Thoracic aorta (tissue), 2 donors: ENCODE measurements at places on chromosomes 7 and 10. TPM values are rescaled to one million over a fixed set of nuclear protein-coding genes. Genes with fewer than 3 reads are reported as not detected.

- H3K27ac ChIP-seq: no peak overlapping the region
- no peak overlapping the region for H3K4me3 ChIP-seq
- H3K27me3 ChIP-seq: no peaks in the 10 kb centered on the region
- DNase-seq: no peak
- H3K4me1 ChIP-seq: no peaks in the 10 kb centered on the region
Measured at GRCh38 chr7:105218215-105218614, 170.5 kb downstream of the SRPK2 start.

ZNF727 gene
- 5.0 TPM for total RNA-seq

DNA sequence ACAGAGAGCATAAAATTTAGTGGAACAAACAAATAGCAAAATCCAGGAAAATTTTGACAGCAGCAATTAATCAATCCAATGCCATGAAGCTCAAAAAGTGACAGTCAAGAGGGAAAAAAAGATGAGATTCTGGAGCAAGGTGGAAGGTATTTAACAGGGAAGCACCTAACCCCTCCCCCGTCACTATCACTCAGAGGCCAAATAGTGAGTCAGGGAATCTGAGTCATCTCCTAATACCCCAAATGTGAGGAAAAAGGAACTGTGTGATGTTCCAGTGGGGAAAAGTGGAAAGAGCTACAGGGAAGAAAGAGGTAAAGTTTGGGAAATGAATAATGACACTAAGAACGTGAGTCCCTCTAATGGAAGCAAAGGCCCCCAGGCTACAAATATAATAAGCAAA, 113.2 kb upstream of the PHF14 start:
- no peaks in the 10 kb centered on the region for H3K27me3 ChIP-seq
- DNase-seq: no peak
- H3K4me1 ChIP-seq: no peaks in the 10 kb centered on the region
- no peak overlapping the region for H3K4me3 ChIP-seq

ZWINT gene
- 0.78 TPM for total RNA-seq

PDZD7 gene
- 0.14 TPM for total RNA-seq

DNA sequence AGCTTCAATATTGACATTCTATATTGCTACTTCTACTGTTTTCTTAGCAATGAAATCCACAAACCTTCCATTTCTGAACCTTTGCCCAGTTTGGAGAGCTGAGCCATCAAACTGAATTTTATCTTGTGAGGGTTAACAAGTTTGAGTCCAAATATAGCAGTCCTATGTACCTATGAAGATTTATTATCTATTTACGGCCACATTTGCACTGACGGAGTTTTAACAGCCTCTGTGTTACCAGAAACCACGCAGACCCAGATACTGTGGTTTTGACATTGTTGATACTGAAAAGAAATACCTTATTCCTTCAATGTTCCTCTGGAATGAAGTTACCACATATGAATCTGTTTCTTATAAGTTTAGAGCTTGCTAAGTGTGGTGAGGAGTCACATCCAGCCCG, 172.6 kb downstream of the FGFR2 start:
- no peaks in the 10 kb centered on the region for H3K36me3 ChIP-seq
- no peaks in the 10 kb centered on the region for H3K4me1 ChIP-seq
- no peak for DNase-seq
- no peaks in the 10 kb centered on the region for H3K27me3 ChIP-seq
- H3K27ac ChIP-seq: no peak overlapping the region

DNA sequence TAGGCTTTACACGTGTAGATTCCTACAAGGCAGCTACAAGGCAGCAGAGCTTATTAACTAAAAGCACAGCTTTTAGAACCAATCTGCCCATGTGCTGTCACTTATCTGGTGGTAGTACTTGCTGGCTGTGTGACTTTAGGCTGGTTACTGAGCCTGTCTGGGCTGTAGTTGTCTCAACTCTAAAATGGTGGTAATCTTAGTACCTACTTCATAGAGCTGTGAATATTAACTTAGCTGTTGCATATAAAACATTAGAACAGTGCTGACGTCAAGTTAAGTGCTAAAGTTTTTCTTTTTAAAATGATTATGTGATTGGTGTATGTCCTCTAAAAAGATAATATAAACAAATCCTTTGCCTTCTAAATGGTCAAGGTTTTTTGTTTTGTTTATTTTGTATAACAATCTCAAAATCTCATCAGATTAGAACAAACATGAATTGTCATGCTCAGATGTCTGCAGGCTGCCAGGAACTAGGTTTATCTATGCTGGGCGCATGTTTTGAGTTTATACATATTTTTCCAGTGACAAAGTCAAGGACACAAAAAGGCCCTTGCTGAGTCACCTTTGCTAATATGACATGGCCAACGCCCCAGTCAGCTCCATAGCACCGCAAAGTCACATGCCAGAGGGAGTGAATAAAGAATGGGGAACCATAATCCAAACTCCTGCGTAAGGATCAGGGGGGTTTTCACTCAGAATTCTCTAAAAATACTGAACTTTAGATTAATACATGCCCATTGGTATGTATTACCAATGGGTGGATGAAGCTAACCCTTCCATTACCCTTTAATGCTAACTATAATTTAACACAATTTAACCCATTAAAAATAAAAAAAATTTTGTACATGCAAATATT, 39.8 kb upstream of the ARL4A start:
- H3K36me3 ChIP-seq: no peaks in the 10 kb centered on the region
- no peaks in the 10 kb centered on the region for H3K4me1 ChIP-seq
- H3K27ac ChIP-seq: no peak overlapping the region
- no peak overlapping the region for H3K4me3 ChIP-seq
- DNase-seq: no peak

DNA sequence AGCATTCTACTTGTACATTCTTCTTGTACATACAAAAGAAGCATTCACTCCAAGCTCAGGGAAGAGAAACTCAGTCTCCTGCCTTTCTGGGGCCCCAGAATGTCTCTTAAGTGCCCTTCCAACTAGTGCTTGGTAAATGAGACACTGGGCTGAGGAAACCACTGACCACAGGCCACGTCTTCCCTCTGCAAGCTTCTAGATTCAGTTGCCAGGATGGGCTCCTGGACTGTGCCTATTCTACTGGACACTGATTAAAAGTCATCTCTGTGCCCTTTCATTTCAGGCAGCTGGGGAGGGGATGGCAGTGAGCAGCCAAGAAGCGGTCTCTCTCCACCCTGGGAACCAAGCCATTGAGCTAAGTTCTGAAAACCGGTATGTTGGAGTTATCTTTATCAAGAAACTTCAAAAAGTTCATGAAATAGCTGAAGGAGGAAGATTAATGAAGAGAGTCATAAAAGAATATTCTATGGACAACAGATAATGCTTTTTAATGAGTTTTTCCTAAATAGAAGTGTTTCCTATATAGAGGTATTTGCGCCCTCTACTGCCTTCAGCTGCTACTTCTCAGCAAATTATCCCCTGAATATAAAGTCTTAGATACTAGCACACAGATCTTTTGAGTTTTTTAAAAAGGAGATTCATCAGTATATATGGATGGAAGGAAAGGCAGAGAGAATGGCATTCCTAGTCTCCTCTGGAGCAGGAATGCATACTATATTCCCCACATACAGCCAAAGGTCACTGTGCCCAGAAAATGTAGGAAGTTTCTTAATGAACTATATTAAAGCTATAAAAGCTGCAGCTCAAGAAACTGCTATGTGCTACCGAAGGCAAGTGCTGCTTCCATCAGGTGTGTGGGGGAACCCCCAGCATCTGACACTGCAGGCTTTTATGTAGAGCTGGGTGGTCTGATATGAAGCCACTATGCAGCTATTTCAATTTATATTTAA, 8.4 kb upstream of the IFIT1B start:
- H3K4me3 ChIP-seq: no peak overlapping the region
- H3K4me1 ChIP-seq: peaks cover 39% of the 10 kb centered on the region
- H3K27me3 ChIP-seq: no peaks in the 10 kb centered on the region

- DNase-seq: no peak
- H3K4me1 ChIP-seq: no peaks in the 10 kb centered on the region
- no peaks in the 10 kb centered on the region for H3K36me3 ChIP-seq
- H3K4me3 ChIP-seq: no peak overlapping the region
- no peak overlapping the region for H3K27ac ChIP-seq
Measured at GRCh38 chr7:26368542-26368941, 76.9 kb downstream of the SNX10 start.

DNA sequence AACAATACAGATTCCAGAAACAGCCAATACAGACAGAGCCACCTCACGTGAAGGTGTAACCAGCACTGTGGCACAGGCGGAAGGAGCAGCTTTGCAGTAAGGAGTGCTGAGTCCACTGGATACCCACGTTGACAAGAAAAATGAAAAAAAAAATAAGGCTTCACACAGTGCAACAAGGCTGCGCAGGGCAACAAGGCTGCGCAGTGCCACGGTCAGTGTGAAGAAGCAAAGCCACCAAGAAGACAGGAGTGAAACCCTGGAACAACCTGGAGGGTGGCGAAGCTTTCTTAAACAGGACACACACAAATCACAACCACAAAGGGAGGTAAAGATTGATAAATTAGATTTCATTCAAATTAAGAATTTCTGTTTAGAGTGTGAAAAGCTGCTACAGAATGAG, 204.0 kb downstream of the MAD1L1 start:
- no peak overlapping the region for H3K4me3 ChIP-seq
- H3K36me3 ChIP-seq: no peaks in the 10 kb centered on the region
- H3K27me3 ChIP-seq: no peaks in the 10 kb centered on the region
- no peak overlapping the region for H3K27ac ChIP-seq

DNA sequence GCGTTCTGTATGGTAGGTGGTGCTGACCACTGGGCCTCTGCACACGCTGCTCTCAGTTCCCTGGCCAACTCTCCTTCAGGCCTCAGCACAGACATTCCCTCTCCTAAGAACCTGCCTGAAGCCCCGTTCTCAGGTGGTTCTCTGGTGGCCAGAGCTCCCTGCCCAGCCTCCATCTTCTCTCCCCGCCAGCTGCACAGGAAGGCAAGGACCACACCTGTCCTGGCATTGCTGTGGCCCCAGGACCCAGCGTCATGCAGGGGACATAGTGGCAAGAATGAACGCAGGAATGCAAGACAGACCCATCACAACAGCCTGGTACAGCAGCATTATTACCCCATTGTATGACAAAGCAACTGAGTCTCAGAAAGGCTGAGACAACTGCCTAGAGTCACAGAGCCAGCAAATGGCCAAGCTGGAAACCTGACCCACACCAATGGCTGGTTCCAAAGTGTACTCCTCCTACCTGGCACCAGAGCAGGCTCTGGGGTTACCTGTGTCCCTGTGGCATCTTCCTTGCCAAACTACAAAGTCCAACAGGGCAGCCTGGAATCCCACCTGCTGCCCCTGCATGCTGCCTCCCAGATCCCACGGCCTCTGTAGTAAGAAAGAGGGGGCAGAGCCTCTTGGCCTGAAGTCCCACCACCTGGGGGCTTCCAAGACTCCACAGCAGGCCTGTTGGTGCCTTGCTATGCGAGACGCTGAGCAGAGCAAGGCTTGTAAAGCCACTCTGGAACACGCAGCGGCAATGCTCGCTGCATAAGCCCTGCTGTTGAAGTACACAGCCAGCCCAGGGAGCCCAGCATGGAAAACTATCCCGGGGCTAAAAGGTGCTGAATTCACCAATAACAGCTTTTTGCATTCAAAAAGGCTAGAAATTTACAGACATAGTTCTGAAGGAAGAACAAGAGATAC, 73.3 kb downstream of the CHST15 start:
- H3K4me3 ChIP-seq: no peak overlapping the region
- peaks cover 10% of the 10 kb centered on the region for H3K36me3 ChIP-seq
- no peaks in the 10 kb centered on the region for H3K27me3 ChIP-seq
- DNase-seq: no peak
- no peak overlapping the region for H3K27ac ChIP-seq

BAMBI gene
- total RNA-seq: 14.9 TPM

GRCh38 chr10:110771991-110772390, 99.7 kb upstream of the PDCD4 start:
- no peaks in the 10 kb centered on the region for H3K36me3 ChIP-seq
- DNase-seq: no peak
- H3K4me3 ChIP-seq: no peak overlapping the region
- no peaks in the 10 kb centered on the region for H3K27me3 ChIP-seq
- H3K4me1 ChIP-seq: no peaks in the 10 kb centered on the region

DNA sequence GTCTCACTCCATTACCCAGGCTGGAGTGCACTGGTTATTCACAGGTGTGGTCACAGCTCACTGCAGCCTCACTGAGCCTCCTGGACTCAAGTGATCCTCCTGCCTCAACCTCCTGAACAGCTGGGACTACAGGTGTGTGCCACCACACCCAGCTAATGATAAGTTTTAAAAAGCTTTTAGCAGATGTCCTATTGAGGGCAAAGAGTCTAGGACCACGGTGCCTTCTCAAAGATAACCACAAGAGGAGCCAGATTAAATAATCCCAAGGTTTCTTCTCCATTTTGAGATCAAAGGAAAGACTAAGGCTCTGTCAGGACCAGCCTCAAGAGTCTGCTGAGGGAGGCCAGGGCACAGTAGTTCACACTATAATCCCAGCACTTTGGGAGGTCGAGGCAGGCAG, 4.7 kb downstream of the ATP5MF start:
- H3K4me3 ChIP-seq: no peak overlapping the region
- H3K27ac ChIP-seq: no peak overlapping the region
- DNase-seq: no peak
- H3K4me1 ChIP-seq: peaks cover 9% of the 10 kb centered on the region
- H3K27me3 ChIP-seq: no peaks in the 10 kb centered on the region

DNA sequence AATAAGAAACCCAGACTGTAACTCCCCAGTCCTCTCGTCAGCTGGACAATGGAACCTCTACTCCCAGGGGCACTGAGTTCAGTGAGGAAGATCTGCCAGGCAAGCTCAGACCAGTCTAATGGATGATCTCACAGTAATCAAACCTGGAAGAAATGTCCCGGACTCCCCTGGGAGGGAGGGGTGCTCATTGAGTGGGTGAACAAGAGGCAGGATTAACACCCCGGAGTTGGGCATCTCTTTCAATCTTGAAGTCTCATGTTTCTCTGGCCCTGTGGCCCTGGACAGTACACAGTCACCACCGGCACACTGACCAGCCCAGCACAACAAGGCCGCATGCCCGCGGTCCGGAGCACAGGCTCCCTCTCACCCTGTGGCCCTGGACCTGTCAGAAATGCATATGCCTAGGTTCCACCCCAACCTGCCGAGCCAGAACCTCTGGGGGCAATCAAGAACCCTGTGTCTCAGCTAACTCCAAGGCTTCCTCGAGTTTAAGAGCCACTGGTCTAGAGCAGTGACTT, 27.8 kb downstream of the CXCL12 start:
- no peak for DNase-seq
- no peaks in the 10 kb centered on the region for H3K4me1 ChIP-seq
- no peaks in the 10 kb centered on the region for H3K27me3 ChIP-seq
- H3K27ac ChIP-seq: no peak overlapping the region
